ENCODE measurements at places on chromosomes 5 and 9. TPM values are rescaled to one million over a fixed set of nuclear protein-coding genes. Genes with fewer than 3 reads are reported as not detected.

DNA sequence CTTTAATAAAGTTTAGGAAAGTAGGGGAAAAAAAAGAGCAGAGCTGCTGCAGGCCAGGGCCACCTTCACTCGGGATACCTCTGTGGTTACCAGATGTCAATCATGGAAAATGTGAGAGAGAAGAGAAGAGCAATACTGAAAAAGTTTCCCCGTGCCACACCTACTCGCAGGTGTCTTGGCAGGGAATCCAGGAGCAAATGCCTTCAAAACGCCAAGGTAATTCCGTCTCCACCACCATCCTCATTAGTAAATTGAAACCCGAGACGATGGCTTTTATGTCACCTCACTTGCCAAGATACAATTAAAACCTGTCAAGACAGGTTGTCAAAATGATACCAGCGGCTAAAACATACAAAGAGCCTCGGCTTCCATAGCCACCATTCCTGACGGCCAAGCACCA lies 49.7 kb downstream of the FAM81B start:
- no peak overlapping the region for H3K4me3 ChIP-seq
- DNase-seq: no peak
- H3K4me1 ChIP-seq: no peaks in the 10 kb centered on the region
- no peak overlapping the region for H3K27ac ChIP-seq

CRAT gene
- 23.0 TPM for total RNA-seq

NR6A1 gene
- 0.57 TPM for total RNA-seq

DNA sequence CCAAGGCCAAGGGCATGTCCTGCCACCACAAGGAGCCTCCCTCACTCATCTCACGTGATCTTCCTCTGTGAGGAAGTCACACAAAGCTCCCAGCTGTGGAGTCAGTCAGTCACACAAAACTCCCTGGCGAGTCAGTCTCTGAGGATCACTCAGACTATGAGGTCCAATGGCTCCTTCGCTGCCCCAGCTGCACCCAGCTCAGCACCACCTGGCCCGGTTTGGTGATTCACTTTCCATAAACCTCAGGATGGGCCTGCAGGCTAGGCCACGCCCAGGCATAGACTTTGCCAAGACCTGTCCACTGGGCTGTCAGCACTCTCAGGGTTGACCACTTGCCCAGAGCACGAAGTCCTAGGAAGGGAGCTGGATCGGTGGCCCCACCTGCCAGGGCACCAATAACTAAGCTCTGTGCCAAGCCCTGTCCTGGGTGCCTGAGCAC lies 233.8 kb downstream of the HSPA4 start:
- H3K4me1 ChIP-seq: no peaks in the 10 kb centered on the region
- no peak for DNase-seq
- no peaks in the 10 kb centered on the region for H3K27me3 ChIP-seq
- H3K4me3 ChIP-seq: no peak overlapping the region
- H3K27ac ChIP-seq: no peak overlapping the region
- no peaks in the 10 kb centered on the region for H3K36me3 ChIP-seq

DNA sequence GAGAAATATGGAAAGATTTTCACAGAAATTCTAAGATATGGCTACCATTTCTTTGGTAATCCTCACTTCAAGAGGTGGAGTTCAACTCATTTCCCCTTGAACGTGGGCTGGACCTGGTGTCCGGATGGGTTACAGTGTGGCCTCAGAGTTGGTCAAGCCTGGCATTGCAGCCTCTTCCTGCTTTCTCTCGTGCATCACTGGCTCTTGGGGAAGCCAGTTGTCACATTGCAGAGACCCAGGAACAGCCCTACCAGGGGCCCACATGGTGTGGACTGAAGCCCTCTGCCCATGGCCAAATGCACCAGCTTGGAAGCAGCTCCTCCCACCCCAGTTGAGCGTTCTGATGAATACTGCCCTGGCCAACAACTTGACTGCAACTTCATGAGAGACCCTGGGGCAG lies 47.7 kb upstream of the FCN1 start:
- H3K4me1 ChIP-seq: peaks cover 3% of the 10 kb centered on the region
- no peaks in the 10 kb centered on the region for H3K36me3 ChIP-seq
- H3K27me3 ChIP-seq: no peaks in the 10 kb centered on the region
- no peak overlapping the region for H3K4me3 ChIP-seq

IPO11 gene
- total RNA-seq: 26.5 TPM

HSPA4 gene
- 25.0 TPM for total RNA-seq

DNA sequence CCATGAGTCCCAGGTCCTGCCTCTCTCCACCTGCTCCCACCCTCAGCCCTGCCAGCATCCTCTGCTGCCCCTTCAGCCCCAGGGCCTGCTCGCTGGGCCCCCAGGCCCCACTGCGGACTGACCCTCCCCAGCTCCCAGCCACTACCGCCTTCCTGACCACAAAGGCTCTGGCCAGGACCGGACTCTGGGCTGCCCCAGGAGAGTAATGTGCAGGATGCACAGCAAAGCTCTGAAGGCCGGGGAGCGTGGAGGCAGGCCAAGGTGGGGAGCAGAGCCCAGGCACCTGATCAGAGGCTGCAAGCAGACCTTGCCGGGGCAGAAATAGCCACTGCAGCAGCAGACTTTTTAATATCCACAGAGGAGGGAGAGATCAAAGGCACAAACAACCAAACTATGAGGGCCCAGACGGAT lies 27.9 kb downstream of the IPPK start:
- no peaks in the 10 kb centered on the region for H3K4me1 ChIP-seq
- no peak overlapping the region for H3K27ac ChIP-seq
- no peaks in the 10 kb centered on the region for H3K27me3 ChIP-seq

- peak; percentile 56 for DNase-seq
- H3K36me3 ChIP-seq: no peaks in the 10 kb centered on the region
- H3K4me1 ChIP-seq: peaks cover 19% of the 10 kb centered on the region
Observed at GRCh38 chr9:109013679-109014607, 644 bp upstream of the CTNNAL1 start.

DNA sequence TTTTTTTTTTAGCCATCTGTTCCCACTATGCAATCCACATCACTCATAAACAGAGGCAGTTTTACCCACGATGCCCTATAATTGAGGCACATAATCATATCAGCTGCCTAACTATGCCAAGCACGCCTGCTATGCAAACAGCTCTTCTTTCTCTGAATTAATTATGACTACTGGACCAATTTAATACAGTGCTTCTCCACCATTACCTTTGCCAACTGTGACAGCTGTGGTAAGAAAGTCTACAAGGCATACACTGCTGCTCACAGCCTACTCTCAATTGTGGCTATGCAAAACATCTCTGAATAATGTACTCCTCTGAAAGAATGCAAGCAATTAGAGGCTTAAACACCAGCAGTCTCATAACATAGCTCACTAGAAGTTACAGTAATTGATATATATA lies 97.1 kb downstream of the DTWD2 start:
- no peaks in the 10 kb centered on the region for H3K27me3 ChIP-seq
- no peaks in the 10 kb centered on the region for H3K36me3 ChIP-seq
- H3K4me3 ChIP-seq: no peak overlapping the region
- no peak overlapping the region for H3K27ac ChIP-seq
- DNase-seq: no peak

- no peaks in the 10 kb centered on the region for H3K27me3 ChIP-seq
- H3K36me3 ChIP-seq: no peaks in the 10 kb centered on the region
- H3K4me1 ChIP-seq: peaks cover 4% of the 10 kb centered on the region
- H3K4me3 ChIP-seq: no peak overlapping the region
Observed at GRCh38 chr5:91091471-91092234, 291.5 kb downstream of the ARRDC3 start.

DNA sequence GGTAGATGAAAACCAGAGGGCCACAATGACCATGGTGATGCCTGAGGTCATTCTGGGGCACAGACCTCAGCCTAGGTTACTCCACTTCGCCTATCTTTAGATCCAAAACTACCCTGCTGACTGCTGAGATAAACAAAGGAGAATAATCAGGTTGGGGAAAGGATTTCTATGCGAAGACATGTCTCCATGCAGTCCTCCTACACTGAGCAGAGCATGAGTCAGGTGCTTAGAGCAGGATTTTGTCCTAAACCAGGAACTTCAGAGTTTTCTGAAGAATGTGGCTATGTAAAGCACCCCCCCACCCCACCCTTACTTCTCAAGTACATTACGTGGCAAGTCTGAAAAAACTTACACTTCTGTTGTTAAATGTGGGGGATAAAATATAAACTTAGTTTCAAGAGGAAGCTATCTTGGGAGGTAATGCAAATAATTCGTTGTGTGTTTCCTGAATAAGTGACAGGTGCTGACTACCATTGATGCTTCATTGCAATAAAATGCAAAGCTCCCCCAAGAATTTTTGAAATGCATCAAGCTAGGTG lies 19.4 kb downstream of the PDCD1LG2 start:
- no peaks in the 10 kb centered on the region for H3K27me3 ChIP-seq
- no peaks in the 10 kb centered on the region for H3K36me3 ChIP-seq
- no peak for DNase-seq
- no peak overlapping the region for H3K27ac ChIP-seq

DNA sequence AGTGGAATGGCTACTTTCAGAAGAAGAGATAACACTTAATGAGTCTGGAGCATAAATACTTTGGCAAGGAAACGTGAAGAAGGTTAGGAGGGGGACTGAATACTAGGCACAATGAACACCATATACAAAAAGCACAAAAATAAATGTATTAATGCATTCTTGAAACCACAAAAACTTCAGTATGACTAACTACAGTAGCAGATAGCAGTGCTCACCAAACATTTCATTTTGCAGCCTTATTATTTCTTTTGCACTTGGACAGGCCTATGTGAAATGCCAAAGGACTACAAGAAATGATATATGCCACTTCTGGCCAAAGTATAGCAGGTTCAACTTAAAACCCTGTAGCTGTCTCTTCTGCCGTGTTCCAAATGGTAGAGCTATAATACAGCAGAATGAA lies 26.3 kb downstream of the UBQLN1 start:
- no peaks in the 10 kb centered on the region for H3K27me3 ChIP-seq
- H3K36me3 ChIP-seq: no peaks in the 10 kb centered on the region
- H3K4me1 ChIP-seq: no peaks in the 10 kb centered on the region

DNA sequence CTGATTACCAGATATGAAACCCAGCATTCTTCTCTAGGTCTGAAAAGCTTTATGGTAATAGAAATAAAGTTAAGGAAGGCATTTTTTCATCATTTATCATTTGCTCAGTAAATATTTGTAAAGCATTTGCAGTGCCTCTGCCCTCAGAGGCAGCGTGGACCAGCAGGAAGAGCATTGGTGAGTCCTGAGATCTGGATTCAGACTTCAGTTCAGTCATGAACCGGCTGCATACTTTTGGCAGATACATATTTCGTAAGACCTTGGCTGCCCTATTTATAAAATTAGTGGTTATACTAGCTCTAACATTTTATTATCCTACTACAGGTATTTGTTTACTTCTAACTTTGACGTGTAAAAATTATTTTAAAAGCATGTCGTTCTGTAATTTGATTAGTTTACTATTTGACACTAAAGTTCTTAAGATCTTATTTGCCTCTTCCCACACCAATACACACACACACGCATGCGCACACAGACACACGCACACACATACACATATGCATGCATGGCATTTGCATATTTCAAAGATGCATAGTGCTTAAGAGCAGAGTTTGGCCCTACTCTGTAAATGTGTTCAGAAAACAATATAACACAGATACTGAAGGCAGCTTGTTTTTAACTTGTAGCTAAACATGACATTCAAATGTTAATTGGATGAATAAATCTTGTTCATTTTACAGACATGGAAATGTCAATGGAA lies 101.9 kb downstream of the RPS23 start:
- H3K4me1 ChIP-seq: no peaks in the 10 kb centered on the region
- DNase-seq: no peak
- no peak overlapping the region for H3K27ac ChIP-seq

DNA sequence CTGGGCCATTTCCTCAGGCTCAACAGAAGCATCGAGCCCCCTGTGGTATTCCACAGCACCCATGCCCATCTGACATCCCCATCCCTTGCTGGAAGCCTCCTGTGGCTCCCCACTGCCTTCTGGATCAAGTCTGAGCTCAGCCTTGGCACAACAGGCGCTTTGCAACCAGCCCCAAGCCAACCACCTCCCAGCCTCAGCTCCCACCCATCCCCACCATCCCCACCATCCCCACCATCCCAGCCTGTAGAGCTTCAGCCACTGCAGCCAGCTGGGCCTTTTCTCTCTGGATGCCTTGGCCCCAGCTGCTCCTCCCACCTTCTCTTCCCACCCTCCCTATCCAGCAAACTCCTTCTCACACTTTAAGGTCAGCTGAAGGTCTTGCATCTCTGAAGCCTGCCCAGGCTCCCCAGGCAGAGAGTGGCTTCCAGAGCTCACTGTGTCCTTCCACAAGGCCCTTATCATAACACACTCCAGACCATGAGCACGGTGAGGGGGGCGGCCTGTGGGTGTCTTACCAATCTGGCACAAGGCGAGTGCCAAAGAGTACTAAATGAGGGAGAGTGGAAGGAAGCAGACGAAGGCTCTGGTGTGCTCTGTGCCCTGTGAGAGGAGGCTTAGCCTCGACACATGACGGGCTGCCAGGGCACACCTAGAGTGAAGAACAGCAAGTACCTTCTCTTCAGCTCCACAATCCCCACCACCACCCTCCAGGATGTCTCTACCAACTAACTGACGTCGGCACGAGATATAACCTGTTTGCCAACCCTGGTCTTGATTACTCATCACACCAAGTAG lies 6.5 kb downstream of the HIGD2A start:
- H3K27ac ChIP-seq: no peak overlapping the region
- no peaks in the 10 kb centered on the region for H3K36me3 ChIP-seq
- peak; percentile 67 for DNase-seq

LRRC14B gene
- total RNA-seq: 0.92 TPM

DNA sequence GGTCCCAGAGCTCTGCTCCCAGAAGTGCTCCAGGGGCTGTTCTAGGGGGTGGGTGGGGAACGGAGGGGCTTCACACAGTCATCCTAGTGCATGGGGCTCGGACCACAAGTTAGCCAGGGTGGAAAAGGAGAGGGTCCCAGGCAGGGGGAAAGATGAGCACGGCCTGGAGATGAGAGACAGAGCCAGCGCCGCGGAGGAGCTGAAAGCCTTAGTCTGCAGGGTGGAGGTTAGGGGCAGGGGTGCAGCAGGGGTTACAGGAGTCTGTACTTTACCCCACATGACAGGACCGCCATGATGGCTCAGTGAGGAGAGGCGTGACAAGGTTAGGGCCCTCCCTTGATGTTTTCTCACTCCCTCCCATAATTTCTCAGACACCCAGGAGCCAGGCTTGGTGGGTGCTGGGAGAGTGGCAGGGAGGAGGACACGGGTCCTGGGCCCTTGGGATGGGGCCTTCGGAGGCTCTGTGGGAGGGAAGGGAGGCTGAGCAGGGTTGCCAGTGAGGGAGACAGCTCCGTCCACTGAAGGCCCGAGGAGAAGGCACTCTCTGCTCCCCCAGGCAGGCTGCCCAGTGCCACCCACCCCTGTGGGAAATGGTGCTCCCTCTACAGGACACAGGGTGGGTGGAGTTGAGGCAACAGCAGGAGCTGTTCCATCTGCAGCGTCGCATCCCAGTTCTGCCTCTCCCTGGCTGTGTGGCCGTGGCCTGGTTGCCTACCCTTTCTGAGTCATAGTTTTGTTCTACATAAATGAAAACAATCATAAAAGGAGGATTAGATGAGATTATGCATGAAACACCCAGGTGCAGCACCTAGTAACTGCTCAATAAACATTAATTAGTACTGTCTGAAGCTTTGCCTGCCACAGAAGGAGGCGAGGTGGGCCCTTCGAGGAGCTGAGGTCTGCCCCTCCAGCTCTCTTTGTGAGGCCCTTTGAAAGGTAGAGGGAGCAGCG lies 66.2 kb downstream of the NDST1 start:
- DNase-seq: no peak
- H3K27me3 ChIP-seq: no peaks in the 10 kb centered on the region
- no peak overlapping the region for H3K27ac ChIP-seq
- H3K4me3 ChIP-seq: no peak overlapping the region
- peaks cover 2% of the 10 kb centered on the region for H3K4me1 ChIP-seq

FABP6 gene
- total RNA-seq: not detected
